ENCODE measurements at places on chromosomes 4 and X.

- DNase-seq: no peak
These were observed 356 bp downstream of the FRG1 start for GRCh38 chr4:189941005-189941450.

DNA sequence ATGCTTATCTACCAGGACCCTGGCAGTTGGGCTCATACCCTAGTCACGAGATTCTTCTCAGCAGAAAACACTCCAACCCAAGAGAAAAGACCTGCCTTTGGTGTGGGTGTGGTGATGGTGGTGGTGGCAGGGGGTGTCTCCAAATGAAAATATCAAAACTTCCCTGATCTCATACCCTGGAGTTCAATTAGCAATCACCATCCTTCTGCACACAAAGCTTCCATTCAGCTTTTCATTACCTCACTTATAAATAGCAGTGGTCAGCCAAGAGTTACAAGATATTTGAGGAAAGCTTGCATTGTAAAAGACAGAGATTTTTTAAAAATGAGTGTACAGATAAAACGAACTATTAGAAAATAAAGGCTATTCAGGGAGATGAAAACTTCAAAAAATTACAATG lies 580.8 kb upstream of the MAGEB2 start:
- no peak for DNase-seq

- no peak for DNase-seq
These were observed 173.4 kb upstream of the JADE1 start for GRCh38 chr4:128635955-128636560.

DNA sequence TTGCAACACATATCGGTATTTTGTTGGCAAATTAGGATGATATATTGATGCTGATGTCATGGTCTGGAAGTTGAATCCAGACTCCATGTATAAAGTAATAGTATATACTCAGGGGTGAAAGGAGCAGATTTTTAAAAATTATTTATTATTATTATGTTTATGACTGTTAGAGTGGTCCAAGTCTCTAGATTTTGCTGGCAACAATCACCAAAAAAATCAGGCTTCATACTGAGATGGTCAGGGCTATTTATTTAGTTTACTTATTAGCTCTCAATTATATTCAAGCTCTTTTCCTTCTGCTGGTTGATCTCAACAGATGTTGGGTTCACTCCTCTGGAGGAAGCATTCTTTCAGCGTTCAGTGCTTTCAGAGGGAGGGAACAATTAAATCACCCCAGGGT lies 73.9 kb upstream of the VCX3B start:
- no peak for DNase-seq

GRCh38 chrX:24774650-24775049 lies 80.9 kb downstream of the POLA1 start:
- no peak for DNase-seq

DNA sequence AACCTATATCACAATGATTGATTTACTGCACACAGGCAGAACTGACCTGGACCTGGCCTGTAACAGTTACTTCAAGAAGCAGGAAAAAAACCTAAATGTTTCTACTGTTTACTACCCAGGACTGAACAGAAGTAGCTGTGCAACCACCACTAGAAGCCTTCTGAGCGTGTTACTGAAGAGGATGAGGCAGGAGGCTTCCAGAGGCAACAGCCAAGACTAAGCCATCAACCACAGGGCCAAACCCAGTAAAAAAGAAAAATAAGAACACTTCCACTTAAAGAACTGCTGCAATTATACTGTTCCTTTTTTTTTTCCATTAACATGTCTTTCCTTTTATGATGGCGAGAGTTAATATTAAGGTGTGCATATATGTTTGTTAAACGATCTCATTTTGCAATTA lies 29.4 kb upstream of the TTC29 start:
- DNase-seq: no peak

DNA sequence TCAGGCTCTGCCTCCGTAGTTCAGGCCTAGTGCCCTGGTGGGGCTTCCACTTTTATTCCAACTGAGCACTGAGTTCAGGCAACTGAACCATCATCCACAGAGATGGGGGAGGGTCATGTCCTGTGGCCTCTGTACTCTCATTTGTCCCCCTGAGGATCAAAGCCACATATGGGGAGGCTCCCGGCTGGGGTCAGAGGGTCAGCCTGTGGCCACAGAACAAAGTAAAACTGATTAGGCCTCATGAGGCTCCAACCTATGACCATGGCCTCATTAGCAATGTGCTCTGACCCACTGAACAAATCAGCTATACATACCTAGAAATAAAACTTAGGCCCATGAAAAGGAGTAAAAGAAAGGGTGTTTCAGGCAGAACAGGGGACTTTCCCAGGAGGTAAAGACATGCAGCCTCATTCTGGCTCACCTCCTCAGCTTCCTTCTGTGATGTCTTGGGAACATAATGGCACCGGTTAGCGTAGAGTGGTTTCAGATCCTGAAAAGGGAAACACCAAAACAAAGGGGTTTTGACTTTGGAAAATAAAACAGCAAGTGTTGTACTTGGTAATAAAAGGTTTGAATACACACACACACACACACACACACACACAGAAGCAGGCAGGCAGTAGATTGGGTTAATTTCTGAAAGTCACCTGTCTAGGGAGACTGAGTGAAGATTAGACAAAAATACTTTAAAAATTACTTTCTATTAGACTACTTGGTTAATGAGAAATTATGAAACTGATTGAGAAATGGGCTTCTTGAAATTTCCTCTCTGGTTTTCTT lies 24.3 kb downstream of the TMEM255A start:
- no peak for DNase-seq

GRCh38 chrX:103453655-103454054 lies 65.6 kb downstream of the RAB40A start:
- no peak for DNase-seq

Measured in omental fat pad (tissue), 4 donors.